ENCODE measurements at places on chromosomes 1 and 21.

DNA sequence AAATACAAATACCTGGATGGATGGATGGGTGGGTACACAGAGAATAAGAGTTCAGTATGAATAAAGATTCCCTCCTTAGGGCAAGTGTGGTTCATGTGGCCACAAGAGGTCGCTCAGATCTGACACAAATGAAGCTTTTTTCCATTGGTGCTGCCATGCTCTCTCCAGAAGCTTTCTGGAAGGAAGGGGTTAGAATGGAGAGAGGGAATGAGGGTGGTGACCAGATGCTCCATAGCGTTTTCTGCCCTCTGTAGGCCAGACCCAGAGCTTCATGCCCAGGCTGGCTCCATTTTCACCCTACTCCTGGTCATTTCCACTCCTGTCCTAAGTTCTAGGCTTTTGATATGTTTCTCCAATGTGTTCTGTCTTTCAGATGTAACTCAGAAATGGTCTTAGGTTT, 3.3 kb upstream of the FCRL6 start:
- peak overlapping the region; percentile 15 for H3K27ac ChIP-seq
- H3K4me3 ChIP-seq, result no peak overlapping the region
- H3K27me3 ChIP-seq, result peaks cover 29% of the 10 kb centered on the region
- no peaks in the 10 kb centered on the region for H3K36me3 ChIP-seq

GRCh38 chr1:171252482-171252881, 4.2 kb downstream of the FMO1 start:
- DNase-seq, result no peak
- no peak overlapping the region for H3K4me3 ChIP-seq
- no peaks in the 10 kb centered on the region for H3K36me3 ChIP-seq
- H3K27me3 ChIP-seq, result peaks cover 47% of the 10 kb centered on the region

GRCh38 chr21:36799869-36800268, 101.0 kb downstream of the SIM2 start:
- H3K36me3 ChIP-seq, result no peaks in the 10 kb centered on the region
- no peak overlapping the region for H3K4me3 ChIP-seq
- H3K27me3 ChIP-seq, result no peaks in the 10 kb centered on the region
- H3K4me1 ChIP-seq, result no peaks in the 10 kb centered on the region

DNA sequence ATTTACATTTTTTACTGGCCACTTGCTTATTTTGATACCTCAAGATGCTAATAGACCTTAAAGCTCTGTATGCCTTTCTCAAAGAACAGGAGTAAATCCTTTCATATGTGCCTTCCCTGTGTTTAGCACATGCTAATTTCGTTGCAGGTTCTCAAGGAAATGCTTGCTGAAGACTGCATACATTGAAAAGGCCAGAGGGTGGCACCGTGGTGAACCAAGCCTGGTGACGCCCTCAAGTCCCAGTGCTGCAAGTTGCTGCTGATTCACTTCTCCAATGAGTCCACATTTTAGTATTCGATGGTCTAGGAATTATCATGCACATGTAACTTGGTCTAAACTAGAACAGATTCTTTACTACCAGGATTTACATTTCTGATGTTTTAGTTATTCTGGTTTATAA, 94.1 kb downstream of the CLDN17 start:
- no peak for DNase-seq
- H3K27me3 ChIP-seq, result no peaks in the 10 kb centered on the region
- H3K4me1 ChIP-seq, result no peaks in the 10 kb centered on the region
- no peak overlapping the region for H3K4me3 ChIP-seq
- H3K36me3 ChIP-seq, result no peaks in the 10 kb centered on the region
- H3K27ac ChIP-seq, result no peak overlapping the region

GRCh38 chr1:56045477-56045876, 533.9 kb downstream of the PLPP3 start:
- H3K36me3 ChIP-seq, result no peaks in the 10 kb centered on the region
- no peak overlapping the region for H3K27ac ChIP-seq
- no peaks in the 10 kb centered on the region for H3K27me3 ChIP-seq
- DNase-seq, result no peak

GRCh38 chr1:30852026-30852425, 56.5 kb downstream of the SDC3 start:
- no peak overlapping the region for H3K4me3 ChIP-seq
- H3K27me3 ChIP-seq, result peaks cover 50% of the 10 kb centered on the region
- H3K27ac ChIP-seq, result no peak overlapping the region
- peaks cover 23% of the 10 kb centered on the region for H3K4me1 ChIP-seq
- DNase-seq, result peak; percentile 55

DNA sequence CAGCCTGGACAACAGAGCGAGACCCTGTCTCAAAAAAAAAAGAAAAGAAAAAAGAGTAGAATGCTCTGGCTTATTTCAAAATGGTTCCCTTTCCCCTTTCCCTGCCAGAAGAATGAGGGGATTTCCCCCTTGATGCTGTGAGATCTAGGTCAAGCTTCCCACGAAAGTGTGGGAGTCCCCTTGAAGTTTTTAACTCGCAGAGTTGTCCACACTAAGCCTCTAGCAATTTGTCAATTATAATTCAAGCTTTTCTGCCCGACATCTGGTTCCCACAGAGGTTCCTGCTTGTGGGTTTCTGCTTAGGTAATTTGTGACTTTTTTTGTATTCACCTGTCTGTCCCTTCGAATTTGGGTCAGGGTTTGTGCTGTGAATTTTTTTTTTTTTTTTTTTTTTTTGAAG, 62.8 kb downstream of the ZFYVE9 start:
- H3K4me1 ChIP-seq, result no peaks in the 10 kb centered on the region
- H3K4me3 ChIP-seq, result no peak overlapping the region
- no peaks in the 10 kb centered on the region for H3K27me3 ChIP-seq
- DNase-seq, result peak; percentile 14
- H3K36me3 ChIP-seq, result no peaks in the 10 kb centered on the region

DNA sequence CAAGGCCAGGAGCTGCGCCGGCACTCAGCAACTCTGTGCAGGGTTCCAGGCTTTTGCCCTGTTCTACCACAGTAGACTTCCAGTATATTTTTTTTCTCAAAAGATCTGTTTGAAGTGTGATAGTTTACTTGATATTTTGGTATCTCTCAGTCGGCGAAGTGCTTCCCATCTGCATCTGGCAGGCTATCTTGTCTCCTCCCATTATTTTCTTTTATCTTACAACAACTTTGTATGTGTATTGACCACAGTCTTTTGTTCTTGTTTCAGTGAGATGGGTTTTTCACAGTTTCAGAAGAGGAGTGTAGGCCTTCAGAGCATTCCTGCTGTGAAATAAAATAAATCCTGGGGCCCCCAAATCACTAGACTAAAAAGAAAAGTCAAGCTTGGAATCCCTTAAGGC, 292.9 kb downstream of the PTGER3 start:
- no peak overlapping the region for H3K27ac ChIP-seq
- H3K4me3 ChIP-seq, result no peak overlapping the region
- no peaks in the 10 kb centered on the region for H3K4me1 ChIP-seq
- H3K27me3 ChIP-seq, result no peaks in the 10 kb centered on the region

GRCh38 chr1:180267211-180267561, 37.1 kb downstream of the LHX4 start:
- H3K4me1 ChIP-seq, result peaks cover 29% of the 10 kb centered on the region
- DNase-seq, result no peak
- H3K36me3 ChIP-seq, result peaks cover 2% of the 10 kb centered on the region
- no peak overlapping the region for H3K4me3 ChIP-seq

GRCh38 chr1:236284291-236284721, 2.5 kb upstream of the ERO1B start:
- no peak overlapping the region for H3K4me3 ChIP-seq
- H3K4me1 ChIP-seq, result peaks cover 3% of the 10 kb centered on the region
- no peak overlapping the region for H3K27ac ChIP-seq
- no peaks in the 10 kb centered on the region for H3K36me3 ChIP-seq

- no peak overlapping the region for H3K4me3 ChIP-seq
- H3K27ac ChIP-seq, result no peak overlapping the region
- no peaks in the 10 kb centered on the region for H3K36me3 ChIP-seq
- H3K27me3 ChIP-seq, result no peaks in the 10 kb centered on the region
- DNase-seq, result peak; percentile 31
- H3K4me1 ChIP-seq, result peaks cover 6% of the 10 kb centered on the region
Observed at GRCh38 chr1:92031281-92032110, 1.7 kb downstream of the EPHX4 start.

DNA sequence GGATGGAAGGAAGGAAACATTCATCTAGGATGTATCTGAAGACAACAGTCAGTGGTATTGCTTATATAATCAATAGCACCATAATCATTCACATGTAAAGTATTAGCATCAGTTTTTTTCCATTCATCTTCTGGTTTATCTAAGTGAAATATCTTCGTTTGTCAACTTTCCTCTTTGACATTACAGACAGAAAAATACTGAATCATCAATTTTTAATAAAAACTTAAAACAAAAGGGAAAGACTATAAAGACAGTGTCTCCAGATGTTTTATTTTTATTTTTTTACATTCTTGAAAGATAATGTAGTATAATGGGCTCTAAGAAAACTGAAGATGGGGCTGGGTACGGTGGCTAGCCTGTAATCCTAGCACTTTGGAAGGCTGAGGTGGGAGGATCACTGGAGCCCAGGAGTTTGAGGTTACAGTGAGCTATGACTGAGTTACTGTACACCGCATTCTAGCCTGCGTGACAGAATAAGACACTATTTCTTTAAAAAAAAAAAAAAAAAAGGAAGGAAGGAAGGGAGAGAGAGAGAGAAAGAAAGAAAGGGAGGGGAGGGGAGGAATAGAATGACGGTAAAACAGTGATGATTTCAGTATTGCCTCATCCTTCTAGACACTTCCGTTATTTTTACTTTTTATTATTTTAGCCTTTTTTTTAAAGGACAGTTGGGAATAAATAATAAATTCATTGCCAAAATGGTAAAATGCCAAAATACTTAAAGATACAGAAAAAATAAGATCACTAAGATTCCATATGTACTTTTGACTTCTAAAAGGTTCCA, 89.5 kb downstream of the NRIP1 start:
- H3K27me3 ChIP-seq, result no peaks in the 10 kb centered on the region
- no peak overlapping the region for H3K4me3 ChIP-seq
- H3K36me3 ChIP-seq, result peaks cover 27% of the 10 kb centered on the region

DNA sequence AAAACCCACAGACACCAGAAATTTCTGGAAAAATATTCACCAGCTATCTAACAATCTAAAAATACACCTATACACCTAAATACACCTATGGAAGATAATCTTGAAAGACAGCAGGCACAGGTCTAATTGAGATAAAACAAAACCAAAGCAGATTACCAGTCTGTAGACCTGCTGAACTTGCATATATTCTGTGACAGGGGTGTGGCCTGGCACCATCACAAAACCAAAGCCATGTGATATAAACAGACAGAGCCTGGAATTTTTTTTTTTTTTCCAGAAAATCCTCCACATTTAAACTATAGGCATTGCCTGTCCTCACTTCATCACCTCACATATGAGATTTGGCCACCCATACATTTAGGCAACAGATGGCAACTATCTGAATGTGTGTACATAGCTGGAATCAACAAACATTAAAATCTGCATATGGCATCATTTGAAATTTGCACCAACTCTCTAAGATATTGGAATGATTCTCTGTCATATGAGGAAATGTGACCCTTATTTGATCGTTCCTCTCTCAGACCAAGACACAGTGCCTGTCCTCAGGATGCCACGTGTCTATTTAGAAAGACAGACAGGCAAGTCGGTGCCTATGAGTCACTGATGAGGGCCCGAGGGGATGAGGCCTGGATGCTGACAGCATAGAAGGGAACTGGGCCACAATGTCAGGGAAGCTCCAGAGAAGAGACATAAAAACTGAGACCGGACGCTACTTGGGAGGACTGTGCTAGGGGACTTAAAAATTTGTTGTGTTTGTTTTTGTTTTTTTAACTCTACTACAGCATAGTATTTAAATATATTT, 32.6 kb downstream of the NMNAT2 start:
- no peak overlapping the region for H3K4me3 ChIP-seq
- H3K4me1 ChIP-seq, result no peaks in the 10 kb centered on the region
- peaks cover 23% of the 10 kb centered on the region for H3K27me3 ChIP-seq
- DNase-seq, result peak; percentile 7

GRCh38 chr1:2629627-2630497, 3.0 kb downstream of the MMEL1 start:
- no peaks in the 10 kb centered on the region for H3K36me3 ChIP-seq
- H3K4me3 ChIP-seq, result no peak overlapping the region
- H3K27ac ChIP-seq, result no peak overlapping the region
- no peak for DNase-seq
- peaks cover 59% of the 10 kb centered on the region for H3K27me3 ChIP-seq
- H3K4me1 ChIP-seq, result no peaks in the 10 kb centered on the region

- no peak for DNase-seq
- H3K4me3 ChIP-seq, result no peak overlapping the region
- H3K27ac ChIP-seq, result no peak overlapping the region
- H3K36me3 ChIP-seq, result peaks cover 80% of the 10 kb centered on the region
Observed at GRCh38 chr1:22508991-22509390, 54.3 kb upstream of the EPHA8 start.

- H3K4me1 ChIP-seq, result no peaks in the 10 kb centered on the region
- H3K27me3 ChIP-seq, result no peaks in the 10 kb centered on the region
- no peak for DNase-seq
- no peak overlapping the region for H3K27ac ChIP-seq
- no peak overlapping the region for H3K4me3 ChIP-seq
Observed at GRCh38 chr1:81377406-81377805, 423.3 kb upstream of the ADGRL2 start.

Measured in mesenchymal stem cell (in vitro differentiated cells and primary cell).